ENCODE measurements at places on chromosomes 7 and 10. TPM values are rescaled to one million over a fixed set of nuclear protein-coding genes. Genes with fewer than 3 reads are reported as not detected.

Gene EN2
- under 0.01 TPM for total RNA-seq

Gene CTAGE4
- total RNA-seq, result not detected

Gene CREB5
- 4.5 TPM for total RNA-seq

Gene DDC
- not detected for total RNA-seq

Gene ACTR3C
- 1.2 TPM for total RNA-seq

Gene BLOC1S2
- total RNA-seq, result 68.6 TPM

Gene CUZD1
- 0.30 TPM for total RNA-seq
